ENCODE measurements at places on chromosomes 13 and 19.

GRCh38 chr13:44021422-44021821 lies 141.7 kb downstream of the LACC1 start:
- DNase-seq: no peak

DNA sequence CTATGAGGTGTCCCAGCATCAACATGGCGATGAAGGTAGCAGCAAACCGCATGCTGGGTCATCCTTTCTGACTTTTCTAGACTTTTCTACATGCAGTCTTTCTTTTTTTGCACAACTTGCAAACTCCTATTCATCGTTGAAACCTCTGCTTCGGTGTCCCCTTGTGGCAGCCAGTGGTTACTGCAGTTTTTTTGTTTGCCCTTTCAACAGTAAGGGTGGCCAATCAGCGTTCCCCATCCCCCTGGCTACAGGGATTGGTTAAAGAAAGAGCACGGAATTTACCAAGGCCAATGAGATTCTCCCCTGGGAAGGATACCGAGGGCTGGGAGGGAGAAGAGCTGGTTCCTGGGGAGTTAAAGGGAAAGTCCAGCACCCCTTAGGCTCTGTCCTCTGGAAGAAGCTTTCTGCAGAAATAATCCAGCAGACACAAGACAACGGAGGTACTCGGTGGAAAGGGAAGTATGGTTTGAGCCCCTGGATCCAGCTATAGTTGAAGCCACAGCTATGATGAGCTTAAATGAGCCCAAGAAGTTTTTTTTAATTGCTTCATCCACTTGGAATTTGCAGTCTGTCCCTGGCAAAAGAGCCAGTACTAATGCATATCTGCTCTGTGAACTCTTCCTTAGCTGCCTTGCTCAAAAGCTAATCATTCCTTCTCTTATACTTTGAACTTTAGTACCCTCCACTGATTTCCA lies 5.6 kb upstream of the LSM4 start:
- DNase-seq: peak; percentile 81

DNA sequence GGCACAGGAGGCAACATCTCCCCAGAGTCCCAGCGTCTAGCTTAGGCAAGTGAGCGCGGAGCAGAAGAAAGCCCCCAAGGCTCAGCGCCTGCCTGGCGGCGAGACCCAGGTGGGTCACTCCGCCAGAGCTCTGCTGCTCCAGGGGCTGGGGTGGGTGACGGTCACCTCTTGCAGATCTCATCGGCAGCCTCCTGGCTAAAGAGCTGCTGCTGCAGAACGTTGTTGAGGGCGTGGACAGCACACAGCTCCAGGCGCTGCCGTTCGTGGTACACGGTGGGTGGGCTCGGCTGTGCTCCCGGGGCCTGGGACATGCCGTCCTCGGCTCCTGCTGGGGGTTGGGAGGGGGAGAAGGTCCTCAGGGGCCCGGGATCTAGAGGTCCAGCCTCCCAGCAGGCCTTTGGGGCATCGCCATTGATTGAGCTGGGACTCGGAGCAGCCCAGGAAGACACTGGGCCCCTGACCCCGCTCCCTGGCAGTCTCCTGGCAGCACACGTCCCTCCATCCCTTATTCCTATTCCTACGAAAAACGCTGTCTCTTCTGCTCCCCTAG lies 795 bp downstream of the JOSD2 start:
- DNase-seq: no peak

DNA sequence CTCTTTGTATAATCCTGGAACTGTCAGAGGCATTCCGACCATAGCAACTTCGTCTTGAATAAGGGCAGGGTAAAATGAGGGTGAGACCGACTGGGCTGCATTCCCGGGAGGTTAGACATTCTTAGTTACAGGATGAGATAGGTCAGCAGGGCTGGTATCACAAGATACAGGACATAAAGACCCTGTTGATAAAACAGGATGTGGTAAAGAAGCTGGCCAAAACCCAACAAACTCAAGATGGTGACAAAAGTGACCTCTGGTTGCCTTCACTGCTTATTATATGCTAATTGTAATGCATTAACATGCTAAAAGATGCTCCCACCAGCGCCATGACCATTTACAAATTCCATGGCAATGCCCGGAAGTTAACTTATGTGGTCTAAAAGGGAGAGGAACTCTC lies 27.7 kb upstream of the MBNL2 start:
- DNase-seq: no peak

DNA sequence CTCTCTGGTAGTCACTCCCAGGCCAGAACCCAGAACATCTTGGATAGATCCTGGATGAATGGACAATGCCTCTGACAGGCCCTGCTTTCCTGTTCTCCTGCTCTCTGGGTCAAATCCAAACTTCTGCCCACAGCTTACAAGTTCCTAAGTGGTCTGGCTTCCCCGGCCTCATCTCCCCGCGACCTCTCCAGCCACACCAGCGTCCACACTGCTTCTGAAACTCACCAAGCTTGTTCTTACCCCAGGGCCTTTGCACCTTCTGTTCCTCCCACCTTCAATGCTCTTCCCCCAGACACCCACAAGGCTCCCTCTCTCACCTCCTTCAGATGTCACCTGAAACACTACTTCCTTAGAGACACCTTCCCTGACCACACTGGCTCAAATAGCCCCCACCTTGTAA lies 3.5 kb downstream of the OLFM2 start:
- no peak for DNase-seq

DNA sequence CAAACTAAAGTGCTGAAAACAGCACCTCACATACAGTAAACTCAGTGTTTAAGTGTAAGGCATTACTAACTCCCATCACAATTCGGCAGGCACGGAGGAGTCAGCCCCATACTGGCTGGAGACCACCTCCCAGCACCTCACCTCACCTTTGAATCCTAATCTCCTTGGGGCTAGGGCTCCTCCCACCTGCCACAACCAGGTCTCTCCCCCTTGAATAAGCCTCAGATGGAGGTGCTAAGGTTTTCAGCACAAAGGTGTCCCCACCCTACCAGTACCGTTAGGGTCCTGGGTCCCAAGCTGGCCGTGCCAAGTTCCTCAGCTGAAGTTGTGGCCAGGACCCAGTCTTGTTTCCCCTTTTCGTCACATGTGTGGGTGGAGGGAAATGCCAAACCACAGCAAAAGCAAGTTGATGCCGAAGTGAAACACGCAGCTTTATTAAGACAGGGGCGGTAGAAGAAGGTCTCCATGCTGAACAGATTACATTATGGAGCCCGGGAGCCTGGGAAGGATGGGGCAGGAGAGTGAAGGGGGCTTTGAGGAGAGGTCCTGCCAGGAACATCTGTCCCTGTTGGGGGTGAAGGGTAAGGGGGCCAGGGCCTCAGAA lies at the start of gene IGFLR1:
Gene IGFLR1 (minus strand): TSS at position 332 of the 604 bp plus-strand sequence. CDS start 1,272 bp downstream, outside the sequence.
- DNase-seq: peak; percentile 44

- DNase-seq: no peak
Observed at GRCh38 chr13:73943137-73943964, 190.9 kb downstream of the KLF12 start.
